ACHN (cell line): ENCODE measurements at places on chromosomes 13 and 19.

- DNase-seq: no peak
Measured at GRCh38 chr13:112735791-112736190, 46.0 kb downstream of the ATP11A start.

- no peak for DNase-seq
Measured at GRCh38 chr13:113589251-113589960, 4.9 kb downstream of the TFDP1 start.

- DNase-seq: no peak
Measured at GRCh38 chr19:7908078-7908699, 4.5 kb downstream of the MAP2K7 start.

GRCh38 chr13:65260946-65261891, 1968.9 kb downstream of the PCDH9 start:
- DNase-seq: peak; percentile 1

DNA sequence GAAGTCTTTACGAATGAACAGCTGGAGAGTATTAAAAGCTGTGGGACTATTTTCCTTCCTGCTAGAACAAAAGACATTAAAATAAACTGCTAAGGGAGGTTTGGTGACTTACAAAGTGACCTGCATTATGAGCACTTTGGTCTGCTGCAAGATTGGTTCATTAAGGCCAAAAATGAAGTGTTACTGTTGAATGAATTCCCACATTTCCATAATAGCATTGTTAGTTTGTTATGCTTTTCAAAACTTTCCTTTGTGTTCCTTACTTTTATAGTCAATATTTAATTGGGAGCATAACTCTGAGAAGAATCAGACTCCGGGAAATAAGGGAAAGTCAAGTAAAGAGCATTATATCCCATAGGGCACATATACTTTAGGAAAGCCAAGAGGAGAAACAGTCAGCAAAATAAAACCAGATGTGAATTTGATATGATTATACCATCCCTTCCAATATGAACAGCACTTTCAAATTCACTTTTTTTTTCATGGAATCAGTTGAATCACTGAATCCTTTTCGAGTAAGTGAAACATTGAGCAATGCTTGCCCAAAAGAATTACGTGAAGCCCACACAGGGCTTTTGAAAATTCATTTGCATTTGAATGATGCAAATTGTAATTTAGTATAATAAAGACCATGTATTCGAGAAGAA, 112.6 kb downstream of the KCTD12 start:
- DNase-seq: no peak

GRCh38 chr13:36130552-36131221, 495 bp downstream of the DCLK1 start:
- DNase-seq: peak; percentile 16

GRCh38 chr19:13764101-13764807, at the start of gene MRI1:
Gene MRI1, plus strand, starts transcription at chr19:13764522. Its CDS starts 67 bp downstream, at chr19:13764589.
- peak; percentile 47 for DNase-seq

DNA sequence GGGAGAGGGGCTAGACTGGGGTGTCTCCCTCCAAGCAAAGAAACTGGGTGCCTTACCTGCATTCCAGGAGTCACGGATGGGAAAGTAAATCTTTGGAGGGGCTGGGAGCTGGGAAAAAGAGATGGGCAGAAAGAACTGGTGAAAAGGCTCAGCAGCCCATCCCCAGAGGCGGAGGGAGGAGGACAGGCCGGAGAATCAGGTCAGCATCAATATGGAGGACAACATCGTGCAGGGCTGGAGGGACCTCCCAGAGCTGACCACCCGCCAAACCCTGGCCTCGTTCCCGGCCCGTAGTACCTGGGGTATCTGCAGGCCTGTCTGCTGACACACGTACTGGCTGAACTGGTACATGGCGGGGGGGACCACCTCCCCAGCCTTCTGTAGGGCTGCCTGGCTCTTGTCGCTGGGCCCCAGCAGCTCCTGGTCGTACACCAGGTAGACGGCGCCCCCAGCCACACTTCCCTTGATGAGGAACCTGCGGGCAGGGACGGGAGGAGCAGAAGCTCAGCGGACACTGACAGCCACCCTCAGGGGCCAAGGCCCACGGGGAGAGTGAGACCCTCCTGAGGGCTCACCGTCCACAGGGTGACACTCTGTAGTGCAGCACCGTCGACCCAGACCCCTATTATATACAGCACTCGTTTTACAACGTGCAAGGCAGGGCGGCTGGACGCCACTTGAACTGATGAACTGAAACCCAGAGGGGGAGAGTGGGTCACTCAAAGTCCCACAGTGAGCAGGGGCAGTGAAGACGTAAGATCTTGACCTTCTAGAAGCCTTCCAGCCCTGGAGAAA, 830 bp downstream of the MICOS13 start:
- DNase-seq: no peak
